Effector CD8-positive, alpha-beta T cell (primary cell): ENCODE measurements at places on chromosomes 7 and 10.

DNA sequence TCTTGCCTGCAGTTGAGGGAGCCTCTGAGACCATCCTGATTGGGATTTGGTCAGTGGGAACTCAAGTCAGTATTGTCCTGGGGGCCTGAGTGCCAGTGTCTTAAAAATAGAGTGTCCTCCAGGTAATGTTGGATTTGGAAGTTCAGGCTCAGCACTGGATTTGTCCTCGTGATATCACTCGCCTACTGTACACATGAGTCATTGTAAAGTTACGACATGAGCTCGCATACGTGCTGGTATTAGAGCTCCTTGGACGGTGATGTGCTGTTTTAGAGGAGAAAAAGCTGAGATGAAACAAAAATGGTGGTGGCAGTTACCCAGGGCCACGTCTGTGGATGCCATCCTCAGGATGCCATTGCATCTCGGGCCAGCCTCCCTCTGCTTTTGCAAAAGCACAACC lies 78.2 kb downstream of the MGMT start:
- no peak for DNase-seq

DNA sequence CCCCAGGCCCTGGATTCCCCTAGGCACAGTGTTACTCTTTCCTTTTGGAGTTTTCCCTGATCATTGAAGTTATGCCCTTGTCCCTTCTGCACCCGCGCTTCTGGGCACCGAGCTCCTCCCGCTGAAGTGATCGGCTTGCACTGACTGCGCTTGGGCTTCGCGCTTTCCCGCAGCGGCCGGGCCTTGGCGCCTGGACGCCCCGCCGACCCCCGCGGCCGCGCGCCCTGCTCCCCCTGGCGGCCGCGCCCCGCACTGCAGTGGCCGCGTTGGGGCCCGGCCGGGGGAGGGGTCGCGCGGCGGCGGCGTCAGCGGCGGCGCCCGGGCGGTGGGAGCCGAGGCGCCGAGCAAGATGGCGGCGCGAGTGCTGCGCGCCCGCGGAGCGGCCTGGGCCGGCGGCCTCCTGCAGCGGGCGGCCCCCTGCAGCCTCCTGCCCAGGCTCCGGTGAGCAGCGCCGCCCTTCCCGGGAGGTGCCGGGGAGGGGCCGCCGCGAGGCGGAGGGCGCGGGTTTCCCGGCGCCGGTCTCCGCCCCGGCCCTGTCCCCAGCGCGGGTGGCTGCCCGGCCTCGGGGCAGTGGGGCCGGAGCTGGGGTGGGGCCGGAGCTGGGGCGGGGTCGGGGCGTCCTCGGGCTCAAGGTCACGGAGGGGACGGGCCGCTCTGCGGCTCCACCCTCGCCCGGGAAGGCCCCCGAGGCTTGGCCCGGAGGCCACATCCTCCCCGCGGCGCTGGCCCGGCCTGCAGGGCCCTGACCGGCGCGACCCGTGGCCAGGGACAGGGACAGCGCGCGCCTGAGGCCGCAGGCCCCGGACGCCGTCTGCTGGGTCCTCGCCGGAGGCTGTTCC lies at the start of gene NIPSNAP2:
TSS of gene NIPSNAP2 (plus strand) at position 325 of the 839 bp plus-strand sequence. CDS start at position 350, 25 bp downstream.
- DNase-seq: peak; percentile 48

- no peak for DNase-seq
Observed at GRCh38 chr7:25763463-25763860, 388.5 kb upstream of the NFE2L3 start.

DNA sequence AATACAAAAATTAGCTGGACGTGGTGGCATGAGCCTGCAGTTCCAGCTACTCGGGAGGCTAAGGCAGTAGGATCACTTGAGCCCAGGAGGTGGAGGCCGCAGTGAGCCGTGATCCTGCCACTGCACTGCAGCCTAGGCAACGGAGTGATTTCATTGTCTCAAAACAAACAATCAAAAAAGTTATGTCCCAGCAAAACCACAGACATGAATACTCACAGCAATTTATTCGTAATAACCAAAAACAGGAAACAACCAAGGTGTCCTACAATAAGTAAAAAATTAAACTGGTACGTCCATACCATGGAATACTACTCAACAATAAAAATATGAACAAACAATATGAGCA lies 11.6 kb upstream of the CYTH3 start:
- no peak for DNase-seq

DNA sequence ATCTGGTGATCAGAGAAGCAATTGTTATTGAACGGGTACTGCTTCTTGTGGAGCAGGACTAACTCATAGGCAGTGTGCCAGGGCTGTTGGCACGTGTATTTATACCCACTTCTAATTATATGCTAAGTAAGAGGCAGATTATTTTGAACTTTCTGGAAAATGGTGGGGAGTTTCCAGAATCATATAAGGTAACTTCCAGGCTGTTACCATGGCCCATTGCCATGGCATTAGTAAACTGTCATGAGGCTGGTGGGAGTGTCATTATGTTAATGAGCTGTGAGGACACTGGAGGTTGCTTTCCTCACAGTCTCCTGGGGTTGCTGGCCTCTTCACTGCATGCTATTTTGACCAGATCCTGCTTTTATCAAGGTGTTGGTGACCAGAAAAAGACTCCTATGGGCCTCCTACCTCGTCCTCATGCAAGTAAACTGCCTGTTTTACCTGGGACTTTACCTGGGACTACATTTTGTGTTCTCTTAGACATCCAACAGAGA lies 122.6 kb downstream of the KCND2 start:
- DNase-seq: no peak

DNA sequence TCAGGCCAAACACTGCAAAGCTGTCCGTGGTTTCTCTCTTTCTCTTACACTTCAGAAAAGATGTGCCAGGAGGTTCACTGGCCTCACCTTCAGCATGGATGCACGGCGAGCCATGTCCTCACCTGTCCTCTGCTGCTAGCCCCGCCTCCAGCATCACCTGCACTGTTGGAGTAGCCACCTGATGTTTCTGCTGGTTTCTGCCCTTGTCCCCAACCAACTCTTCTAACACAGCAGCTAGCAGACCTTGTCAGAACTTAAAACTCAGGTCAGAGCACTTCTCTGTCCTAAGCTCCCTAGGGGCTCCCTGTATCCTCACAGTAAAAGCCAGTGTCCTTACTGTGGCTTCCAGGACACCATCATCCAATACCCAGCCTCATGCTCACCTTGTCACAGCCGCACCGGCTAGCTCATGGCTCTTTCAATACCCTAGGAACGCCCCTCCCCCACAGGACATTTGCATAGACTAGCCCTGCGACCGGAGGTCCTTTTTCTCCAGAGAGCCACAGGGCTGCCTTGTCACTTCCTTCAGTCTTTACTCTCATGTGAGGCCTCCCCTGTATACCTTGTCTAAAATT lies 15.2 kb downstream of the PALD1 start:
- DNase-seq: no peak

GRCh38 chr7:84154991-84155781 lies 39.4 kb downstream of the SEMA3A start:
- DNase-seq: no peak

- DNase-seq: no peak
Observed at GRCh38 chr7:55107946-55108345, 89.1 kb downstream of the EGFR start.

- no peak for DNase-seq
Observed at GRCh38 chr10:120600871-120601649, 144.0 kb downstream of the PLPP4 start.

- no peak for DNase-seq
Observed at GRCh38 chr7:98556288-98556687, 60.8 kb upstream of the NPTX2 start.

- no peak for DNase-seq
Observed at GRCh38 chr7:157016352-157017041, 6.0 kb upstream of the MNX1 start.

- DNase-seq: no peak
Observed at GRCh38 chr10:100745882-100746783, 751 bp downstream of the PAX2 start.

DNA sequence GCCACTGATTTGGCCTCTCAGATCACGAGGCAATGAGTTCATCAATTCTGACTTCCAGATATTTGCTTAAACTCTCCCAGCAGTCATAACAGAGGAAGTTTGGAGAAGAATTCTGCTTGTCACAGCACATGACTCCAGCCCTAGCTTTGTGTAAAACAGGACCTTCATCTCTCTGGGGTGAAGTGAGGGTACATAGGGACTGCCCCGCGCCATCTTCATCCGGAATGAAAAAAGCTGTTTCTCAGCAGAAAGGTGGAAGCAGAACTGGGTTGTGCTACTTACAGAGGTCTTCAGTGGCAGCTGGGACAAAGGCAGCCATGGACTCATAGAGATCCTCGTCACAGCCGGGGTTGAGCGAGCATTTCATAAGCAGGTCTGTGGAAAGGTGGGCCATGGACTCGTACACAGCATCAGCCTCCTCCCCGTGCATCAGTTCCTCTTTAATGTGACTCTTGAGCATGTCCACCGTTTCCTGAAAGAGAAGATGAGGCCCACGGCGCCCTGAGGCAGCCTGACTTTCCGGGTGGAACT lies 58.4 kb upstream of the TM9SF3 start:
- DNase-seq: no peak

GRCh38 chr10:86648704-86649427 lies 5.5 kb upstream of the OPN4 start:
- DNase-seq: no peak

DNA sequence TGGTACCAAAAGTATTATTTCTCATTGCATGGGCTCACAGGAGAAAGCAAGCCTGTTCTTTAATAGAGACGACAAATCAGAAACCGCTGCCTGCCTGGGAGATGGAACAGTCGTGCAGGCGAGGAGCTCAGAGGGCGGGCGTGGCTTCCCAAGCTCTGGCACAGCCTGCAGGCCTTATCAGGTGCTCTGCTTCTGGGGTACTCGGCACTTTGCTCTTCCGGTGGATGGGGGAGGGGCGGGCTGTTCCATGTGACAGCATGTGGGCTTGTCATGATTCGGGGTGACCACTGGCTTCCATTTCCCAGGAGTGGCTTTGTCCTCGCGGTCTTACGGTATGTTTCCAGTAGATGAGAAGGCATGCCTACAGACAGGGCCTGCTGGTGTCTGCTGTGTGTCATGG lies 228.6 kb downstream of the MGMT start:
- DNase-seq: no peak

GRCh38 chr10:10871352-10871751 lies 146.3 kb upstream of the CELF2 start:
- no peak for DNase-seq

DNA sequence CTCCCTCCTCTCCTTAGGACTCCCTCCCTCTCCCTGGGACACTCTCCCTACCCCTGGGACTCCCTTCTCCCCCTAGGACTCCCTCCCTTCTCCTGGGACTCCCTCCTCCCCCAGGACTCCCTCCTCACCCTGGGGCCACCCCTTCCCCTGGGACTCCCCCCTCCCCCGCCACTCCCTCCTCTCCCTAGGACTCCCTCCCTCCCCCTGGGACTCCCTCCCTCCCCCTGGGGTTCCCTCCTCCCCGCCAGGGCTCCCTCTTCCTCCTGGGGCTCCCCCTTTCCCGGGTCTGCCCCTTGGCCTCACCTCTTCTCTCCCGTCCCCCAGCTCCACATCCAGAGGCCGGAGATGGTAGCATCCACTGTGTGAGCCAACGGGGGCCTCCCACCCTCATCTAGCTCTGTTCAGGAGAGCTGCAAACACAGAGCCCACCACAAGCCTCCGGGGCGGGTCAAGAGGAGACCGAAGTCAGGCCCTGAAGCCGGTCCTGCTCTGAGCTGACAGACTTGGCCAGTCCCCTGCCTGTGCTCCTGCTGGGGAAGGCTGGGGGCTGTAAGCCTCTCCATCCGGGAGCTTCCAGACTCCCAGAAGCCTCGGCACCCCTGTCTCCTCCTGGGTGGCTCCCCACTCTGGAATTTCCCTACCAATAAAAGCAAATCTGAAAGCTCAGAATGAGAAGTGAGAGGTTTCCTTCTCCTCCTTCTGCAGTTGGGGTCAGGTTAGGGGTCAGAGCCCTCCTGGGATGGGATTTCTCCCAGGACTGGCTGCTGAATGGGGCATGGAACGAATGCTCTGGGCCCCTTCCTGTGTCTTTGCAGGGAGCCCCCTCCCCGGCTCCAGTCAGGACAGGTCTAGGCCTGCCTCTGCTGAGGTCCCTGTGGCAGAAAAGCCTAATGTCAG lies 1.4 kb upstream of the MUC17 start:
- DNase-seq: no peak

GRCh38 chr10:78353636-78354035 lies 320.0 kb downstream of the RPS24 start:
- no peak for DNase-seq

GRCh38 chr10:60627778-60628748 lies 150.2 kb upstream of the CDK1 start:
- no peak for DNase-seq

DNA sequence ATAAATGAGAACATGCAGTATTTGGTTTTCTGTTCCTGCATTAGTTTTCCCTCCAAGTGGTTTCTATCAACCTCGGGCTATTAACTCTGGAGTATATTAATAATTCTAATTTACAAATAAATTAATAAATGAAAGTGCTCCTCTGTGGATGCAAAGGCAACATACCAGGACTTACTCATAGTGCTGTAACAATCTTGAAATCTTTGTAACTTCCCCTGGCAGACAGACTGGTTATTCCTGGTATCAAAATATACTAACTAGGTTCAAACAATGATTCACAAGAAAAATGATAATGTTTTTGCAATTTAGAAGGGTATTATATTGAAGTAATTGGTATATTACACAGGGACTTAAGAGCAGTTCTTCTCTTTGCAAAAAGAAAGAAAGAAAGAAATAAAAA lies 177.2 kb downstream of the FANK1 start:
- no peak for DNase-seq
